Adipose tissue (tissue), 3 donors: ENCODE measurements at places on chromosomes 4 and X. TPM values are rescaled to one million over a fixed set of nuclear protein-coding genes. Genes with fewer than 3 reads are reported as not detected.

FAM53A gene
- polyA plus RNA-seq, result 1.5 TPM

FAM114A1 gene
- polyA plus RNA-seq, result 20.6 TPM

MGAT4D gene
- polyA plus RNA-seq, result not detected

NAT8L gene
- 68.4 TPM for polyA plus RNA-seq

FATE1 gene
- polyA plus RNA-seq, result 0.15 TPM

GAGE1 gene
- not detected for polyA plus RNA-seq

DCX gene
- 0.05 TPM for polyA plus RNA-seq

SMARCA1 gene
- polyA plus RNA-seq, result 24.0 TPM

TRIM75 gene
- not detected for polyA plus RNA-seq

PCDH11X gene
- not detected for polyA plus RNA-seq

DCAF8L1 gene
- polyA plus RNA-seq, result not detected

TEX13D gene
- not detected for polyA plus RNA-seq

CTAG1B gene
- polyA plus RNA-seq, result not detected

ARMCX6 gene
- 35.8 TPM for polyA plus RNA-seq

WDR17 gene
- 0.98 TPM for polyA plus RNA-seq
